ENCODE measurements at places on chromosomes 5 and 9.

GRCh38 chr5:151620461-151620840 lies 29.3 kb upstream of the FAT2 start:
- DNase-seq: no peak

- no peak for DNase-seq
Measured at GRCh38 chr5:101751105-101751504, 545.0 kb downstream of the SLCO4C1 start.

DNA sequence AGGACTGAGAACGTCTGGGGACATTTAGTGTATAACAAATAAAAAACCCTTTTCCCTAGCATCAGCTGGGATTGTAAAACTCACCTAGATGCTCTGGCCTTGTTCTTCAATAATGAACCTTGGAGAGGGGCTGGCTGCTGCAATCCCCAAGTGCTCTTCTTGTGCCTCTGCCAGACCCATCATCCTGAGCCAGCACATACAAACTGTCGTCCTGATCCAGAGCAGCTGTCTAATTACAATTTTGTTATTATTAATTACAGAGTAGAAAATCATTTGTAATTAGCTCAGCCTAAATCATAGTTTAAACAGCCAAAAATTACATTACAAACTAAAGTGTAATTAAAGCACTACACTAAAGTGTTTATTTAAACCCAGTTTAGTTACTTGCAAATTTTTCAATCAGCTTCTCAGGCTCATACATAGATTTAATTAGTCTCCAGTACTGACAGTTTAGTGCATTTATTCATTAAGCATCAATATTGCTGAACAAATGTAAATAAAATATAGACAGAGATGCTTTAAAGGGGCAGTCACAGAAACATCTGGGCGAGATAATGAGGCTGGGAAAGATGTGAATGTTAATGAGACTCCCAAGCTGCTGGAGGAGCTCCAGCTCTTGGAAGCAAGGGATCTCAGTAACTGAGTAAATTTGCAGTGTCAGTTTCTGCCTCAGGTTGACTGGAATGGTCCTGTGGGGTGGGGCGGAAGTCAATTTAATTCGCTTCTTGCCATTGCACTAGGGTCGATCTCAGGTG lies 632.3 kb upstream of the TLE4 start:
- no peak for DNase-seq

DNA sequence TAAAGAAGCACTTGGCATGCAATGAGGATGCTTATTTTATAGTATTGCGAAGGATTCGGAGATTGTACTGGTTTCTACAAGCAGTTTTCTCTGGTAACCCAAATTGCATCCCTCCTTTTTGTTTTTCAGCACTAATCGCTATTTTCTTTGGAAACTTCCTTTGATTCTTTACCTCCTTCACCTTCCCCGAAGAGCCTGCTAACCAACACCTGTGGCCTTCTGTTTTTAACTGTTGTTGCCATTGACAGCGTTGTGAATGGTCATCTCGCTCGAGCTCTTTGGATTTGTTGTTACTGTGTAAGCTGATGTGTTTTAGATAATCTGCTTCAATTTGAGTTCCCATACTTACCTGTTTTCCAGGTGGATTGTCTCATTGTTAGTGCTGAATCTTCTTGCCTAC lies 1.1 kb downstream of the CNOT6 start:
- no peak for DNase-seq

- DNase-seq: no peak
Measured at GRCh38 chr5:126139086-126139485, 284.1 kb upstream of the GRAMD2B start.

DNA sequence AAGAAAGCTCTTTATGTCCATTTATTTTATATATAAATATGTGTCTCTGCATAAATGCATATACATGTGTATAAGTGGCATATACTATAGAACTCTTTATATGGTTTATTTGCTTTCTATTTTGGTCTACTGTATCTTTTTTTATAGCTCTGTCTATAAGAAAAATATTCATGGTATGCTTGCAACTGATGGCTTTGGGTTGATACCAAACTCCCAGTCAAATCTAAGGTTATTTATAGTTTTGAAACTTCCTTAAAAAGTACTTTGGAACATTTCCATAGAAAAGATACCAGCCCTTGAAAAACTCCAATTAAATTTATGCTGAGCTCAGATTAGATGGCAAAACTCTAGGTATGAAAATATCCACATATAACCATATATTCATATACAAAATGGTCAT lies 120.0 kb upstream of the KLF9 start:
- no peak for DNase-seq

DNA sequence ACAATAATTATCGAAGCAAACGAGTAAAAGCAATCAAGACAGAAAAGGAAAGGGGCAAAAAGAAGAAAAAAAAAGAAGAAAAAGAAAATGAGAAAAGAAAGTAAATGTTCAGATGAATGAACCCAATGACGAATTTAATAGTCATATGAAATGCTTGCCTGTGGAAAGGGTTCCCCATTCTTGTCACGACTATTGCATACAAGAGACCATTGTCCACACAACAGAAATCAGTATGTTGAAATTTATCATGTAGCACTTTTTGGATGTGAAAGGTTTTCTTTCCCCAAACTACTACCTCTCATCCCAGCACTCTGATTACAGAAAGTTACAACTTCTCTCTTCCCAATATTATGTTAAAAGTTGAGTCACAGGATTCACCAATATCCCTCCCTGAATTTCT lies 162.4 kb downstream of the ZDHHC21 start:
- no peak for DNase-seq

- no peak for DNase-seq
Measured at GRCh38 chr9:94933511-94933828, 207.0 kb downstream of the AOPEP start.

DNA sequence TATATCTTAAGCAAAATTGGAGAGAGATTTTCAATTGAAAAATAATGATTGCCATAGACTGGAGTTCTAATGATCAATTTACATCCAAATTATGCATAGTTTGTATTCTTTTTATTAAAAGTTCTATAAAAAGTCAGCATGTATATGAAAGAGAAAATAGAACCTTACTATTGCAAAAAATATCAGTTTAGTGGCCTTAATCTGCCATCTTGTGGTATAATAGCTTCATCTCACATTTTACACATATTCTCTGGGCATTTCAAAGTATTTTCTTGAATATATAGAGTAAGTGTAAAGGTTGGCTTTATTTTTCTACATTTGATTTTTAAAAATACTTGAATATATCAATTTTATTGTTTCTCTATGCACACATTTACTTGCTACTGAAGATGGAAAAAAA lies 1858.6 kb upstream of the CDH9 start:
- DNase-seq: no peak

GRCh38 chr9:95679874-95680273 lies 163.1 kb upstream of the PTCH1 start:
- no peak for DNase-seq

- no peak for DNase-seq
Measured at GRCh38 chr5:159220206-159220605, 10.9 kb upstream of the RNF145 start.

- DNase-seq: no peak
Measured at GRCh38 chr9:76887003-76887821, 18.7 kb downstream of the PRUNE2 start.

- no peak for DNase-seq
Measured at GRCh38 chr5:116719106-116719505, 144.5 kb upstream of the SEMA6A start.

- no peak for DNase-seq
Measured at GRCh38 chr5:32147236-32147635, 26.9 kb downstream of the GOLPH3 start.

DNA sequence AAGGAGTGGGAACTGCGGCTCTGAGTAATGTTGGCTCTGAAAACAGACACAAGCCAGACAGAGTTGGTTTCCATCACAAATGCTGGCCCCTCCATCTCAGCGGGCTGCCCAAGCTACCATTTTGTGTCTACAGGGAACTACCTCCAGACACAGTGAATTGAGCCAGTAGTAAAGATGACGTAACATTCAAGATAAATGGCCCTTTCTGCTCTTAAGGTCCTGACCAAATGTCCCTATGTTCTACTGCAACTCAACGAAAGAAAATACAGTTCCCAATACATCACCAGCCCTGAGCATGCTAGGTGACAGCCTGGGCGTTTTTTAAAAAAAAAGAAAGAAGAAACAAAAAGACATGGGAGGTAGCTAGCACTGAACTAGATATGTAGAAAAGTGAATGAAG lies 227.8 kb upstream of the RASEF start:
- DNase-seq: no peak

Measured in stimulated activated CD4-positive, alpha-beta T cell treated with anti-CD3 and anti-CD28 coated beads, TNF-alpha, amount 100 ng/mL, for 1 hour (primary cell).